ENCODE measurements at places on chromosomes 13 and 19.

DNA sequence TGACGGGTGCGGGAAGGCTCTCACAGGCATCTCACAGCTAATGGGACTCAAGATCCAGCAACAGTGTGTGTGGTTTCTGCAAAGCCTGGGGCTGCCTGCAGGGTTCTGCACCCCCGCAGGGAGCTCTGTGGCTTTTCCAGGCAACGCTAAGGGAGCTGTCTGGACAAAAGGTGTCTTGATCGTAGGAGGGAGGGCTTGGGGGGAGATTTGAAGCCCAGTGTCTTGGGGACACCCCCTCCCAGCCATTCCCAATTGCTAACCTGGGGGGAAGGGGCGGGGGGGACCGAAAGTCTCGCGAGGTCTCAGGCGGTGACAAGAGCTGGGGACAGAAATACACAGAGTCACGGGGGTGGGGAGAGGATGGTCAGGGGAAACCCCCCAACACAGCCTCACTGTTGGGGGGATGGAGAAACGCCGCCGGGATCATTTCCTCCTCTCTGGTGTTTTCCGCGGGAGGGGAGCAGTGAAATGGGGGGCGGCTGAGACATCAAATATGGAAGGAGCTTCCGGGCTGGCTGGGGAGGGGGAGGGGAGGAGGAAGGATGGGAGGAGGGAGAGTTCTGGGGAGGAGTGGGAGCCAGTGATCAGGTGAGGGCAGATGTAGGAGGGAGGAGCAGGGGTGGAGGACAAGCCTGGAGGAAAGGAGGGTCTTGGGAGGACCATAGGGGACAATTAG is 13.3 kb downstream of the KCNC3 start:
- peak; percentile 73 for DNase-seq

GRCh38 chr19:49333811-49334288 is 1.4 kb upstream of the CD37 start:
- no peak for DNase-seq

GRCh38 chr19:6803036-6803404 is 30.5 kb downstream of the VAV1 start:
- no peak for DNase-seq

DNA sequence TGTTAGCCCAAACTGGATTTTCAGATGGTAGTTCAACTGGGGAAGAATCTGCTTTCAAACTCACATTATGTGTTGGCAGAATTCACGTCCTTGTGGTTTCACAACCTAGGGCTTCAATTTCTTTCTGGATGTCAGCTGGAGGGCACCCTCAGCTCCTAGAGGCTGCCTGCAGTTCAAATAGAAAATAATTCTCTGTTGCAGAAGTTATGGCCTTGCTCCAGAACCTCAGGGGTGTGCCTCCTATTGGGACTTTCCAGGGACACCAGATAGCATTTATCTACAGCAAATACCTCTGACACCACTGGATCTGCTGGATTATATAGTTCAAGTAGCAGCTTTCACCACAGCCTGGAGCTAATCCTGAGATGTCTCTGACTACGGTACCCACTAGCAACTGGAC is 11.8 kb upstream of the RB1 start:
- no peak for DNase-seq

GRCh38 chr19:35438096-35438495 is 10.0 kb upstream of the FFAR2 start:
- no peak for DNase-seq

DNA sequence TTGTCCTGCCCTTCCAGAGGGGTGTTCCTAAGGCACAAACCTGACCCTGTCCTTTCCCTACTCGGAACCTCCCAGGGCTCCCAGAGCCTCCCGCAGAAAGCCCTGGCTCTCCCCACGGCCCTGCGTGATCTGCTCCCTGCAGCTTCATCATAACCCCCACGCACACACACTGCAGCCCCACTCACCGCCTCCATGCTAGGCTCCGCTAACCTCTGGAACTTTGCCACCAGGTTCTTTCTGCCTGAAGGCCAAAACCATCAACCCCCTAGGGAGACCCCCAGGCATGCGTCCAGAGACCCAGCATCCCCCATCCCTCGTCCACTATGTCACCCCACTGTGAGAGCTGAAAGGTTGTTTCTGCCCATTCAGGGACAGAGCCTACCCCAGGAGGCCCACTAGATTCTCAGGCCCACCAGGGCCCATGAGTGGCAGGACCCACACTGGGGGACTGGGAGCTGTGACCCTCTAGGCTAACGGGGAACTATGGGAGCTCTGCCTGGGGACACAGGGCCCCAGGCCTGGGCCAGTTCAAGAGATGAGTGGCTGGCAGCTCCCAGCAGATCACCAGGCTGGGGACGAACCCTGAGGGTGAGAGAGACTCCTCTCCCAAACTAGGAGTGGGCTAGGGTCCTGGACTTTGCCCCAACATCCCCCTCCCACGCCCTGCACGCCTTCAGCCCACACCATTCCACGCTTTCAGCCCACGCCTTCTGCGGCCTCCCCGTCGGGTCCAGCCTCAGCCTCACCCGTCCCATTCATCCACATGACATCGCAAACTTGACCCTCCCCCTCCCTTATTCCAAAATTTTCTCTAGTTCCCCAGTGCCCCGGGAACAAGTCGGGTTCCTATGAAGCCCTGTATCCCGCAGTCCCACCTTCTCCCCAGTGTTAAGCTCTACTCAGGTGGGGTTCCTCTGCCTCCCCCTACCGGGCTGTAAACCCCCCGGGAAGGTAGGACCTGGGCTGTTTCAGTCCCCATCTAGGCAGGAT is 33.2 kb upstream of the PNMA8B start:
- DNase-seq: no peak

GRCh38 chr13:27007166-27007565 is 164.4 kb downstream of the USP12 start:
- DNase-seq: no peak

GRCh38 chr19:40600570-40601133 is 517 bp upstream of the LTBP4 start:
- no peak for DNase-seq

DNA sequence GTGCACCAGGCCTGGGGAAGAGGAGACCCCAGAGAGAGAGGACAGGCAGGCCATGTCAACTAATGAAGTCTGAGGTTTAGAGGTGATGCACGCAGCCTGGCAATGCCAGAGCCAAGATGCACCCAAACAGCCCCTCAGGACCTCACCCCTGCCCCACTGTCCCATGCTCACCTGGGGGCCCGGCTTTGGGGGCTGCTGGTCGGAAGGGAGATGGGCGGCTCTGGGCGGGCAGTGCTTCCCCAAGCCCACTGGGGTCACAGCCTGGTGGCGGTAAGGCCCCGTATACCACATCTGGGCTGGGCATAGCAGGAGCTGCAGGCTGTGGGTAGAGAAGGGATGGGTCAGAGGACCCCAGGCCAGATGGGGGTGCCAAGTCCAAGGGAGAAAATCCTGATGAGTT is 8.6 kb upstream of the TMEM161A start:
- DNase-seq: no peak

- peak; percentile 65 for DNase-seq
Observed at GRCh38 chr19:45798995-45799517, 6.4 kb upstream of the DMWD start.

- no peak for DNase-seq
Observed at GRCh38 chr13:39144391-39144790, 106.1 kb downstream of the NHLRC3 start.

GRCh38 chr13:95307507-95307906 is 6.3 kb upstream of the ABCC4 start:
- DNase-seq: no peak

GRCh38 chr13:110817143-110817542 is 97.7 kb downstream of the ANKRD10 start:
- no peak for DNase-seq

GRCh38 chr13:40116008-40116407 is 460.5 kb downstream of the COG6 start:
- no peak for DNase-seq

GRCh38 chr13:106455190-106455589 is 80.3 kb downstream of the EFNB2 start:
- no peak for DNase-seq

GRCh38 chr19:39155114-39155700 is 29.6 kb downstream of the PAK4 start:
- no peak for DNase-seq

- no peak for DNase-seq
Observed at GRCh38 chr19:17370026-17370587, 7.0 kb downstream of the PLVAP start.

DNA sequence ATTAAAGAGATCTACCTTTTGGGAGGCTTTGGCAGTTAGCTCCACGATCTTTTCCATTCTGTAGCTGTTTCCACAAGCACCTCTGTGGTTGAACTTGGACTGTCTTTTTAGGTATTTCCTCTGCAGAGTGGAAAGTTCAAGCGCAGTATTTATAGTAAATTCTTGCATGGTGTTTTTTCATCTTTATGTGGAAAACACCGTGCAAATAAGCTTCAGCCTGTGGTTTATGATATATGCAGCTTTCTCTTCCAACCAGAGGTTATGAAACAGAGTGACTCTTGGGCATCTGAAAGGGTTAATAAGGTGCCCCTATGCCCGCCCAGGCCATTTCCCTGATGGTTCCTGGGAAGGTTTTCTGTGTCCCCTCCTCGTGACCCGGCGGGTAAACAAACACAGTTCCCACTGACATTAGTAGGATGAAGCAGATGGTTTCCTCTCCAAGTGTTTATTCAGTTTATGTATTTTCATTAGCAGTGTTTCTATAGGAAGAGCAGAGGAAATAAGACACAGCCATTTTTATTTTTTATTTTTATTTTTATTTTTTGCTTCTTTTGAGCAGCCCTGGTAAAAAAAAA is 39.7 kb upstream of the RNF113B start:
- DNase-seq: no peak

DNA sequence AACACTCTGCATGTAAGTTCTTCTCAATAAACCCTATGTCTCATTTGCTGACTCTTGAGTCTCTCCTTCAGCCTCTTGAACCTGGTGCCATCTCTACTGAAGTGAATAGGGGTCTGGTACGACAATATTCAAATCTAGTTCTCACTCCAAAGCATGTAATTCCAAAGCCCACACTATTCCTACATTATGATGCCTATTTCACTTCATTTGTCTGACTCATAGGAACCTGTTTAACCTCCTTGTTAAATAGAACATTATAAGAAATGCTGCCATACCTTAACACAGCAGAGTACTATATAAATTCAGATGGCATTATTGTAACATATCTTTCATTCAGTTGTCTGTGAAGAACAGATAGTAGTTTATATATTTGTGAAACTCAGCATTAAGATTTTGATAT is 67.1 kb downstream of the STARD13 start:
- DNase-seq: no peak

DNA sequence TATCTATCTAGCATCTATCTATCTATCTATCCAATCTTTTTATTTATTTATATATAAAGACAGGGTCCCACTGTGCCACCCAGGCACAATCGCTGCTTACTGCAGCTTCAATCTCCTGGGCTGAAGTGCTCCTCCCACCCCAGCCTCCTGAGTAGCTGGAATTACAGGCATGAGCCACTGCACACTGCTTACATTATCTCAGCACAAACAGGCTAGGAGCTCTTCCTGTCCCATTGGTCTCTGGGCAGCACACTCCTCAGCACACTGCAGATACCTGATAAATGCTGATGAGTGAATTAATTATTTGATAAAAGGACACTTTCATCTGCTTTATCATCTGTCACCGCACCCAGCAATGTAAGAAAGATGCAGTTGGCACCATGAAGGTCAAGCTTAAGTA is 16.1 kb downstream of the ZNF562 start:
- DNase-seq: no peak

All from NCI-H1930 (cell line).